ENCODE measurements at places on chromosomes 3 and 15.

- no peak for DNase-seq
These were observed 123.1 kb upstream of the STRIT1 start for GRCh38 chr3:155416500-155417118.

GRCh38 chr15:98647774-98648653 lies at the start of gene IGF1R:
Gene IGF1R, plus strand, starts transcription at chr15:98648539. Its CDS starts 1,043 bp downstream, at chr15:98649582.
- DNase-seq = peak; percentile 89

GRCh38 chr15:80531388-80531787 lies 127.2 kb downstream of the ARNT2 start:
- DNase-seq = no peak

- no peak for DNase-seq
These were observed 52.4 kb downstream of the SPSB4 start for GRCh38 chr3:141103503-141103902.

- no peak for DNase-seq
These were observed 188.1 kb downstream of the BBX start for GRCh38 chr3:107710851-107711250.

GRCh38 chr3:133926736-133927539 lies 31.3 kb upstream of the RAB6B start:
- peak; percentile 17 for DNase-seq

DNA sequence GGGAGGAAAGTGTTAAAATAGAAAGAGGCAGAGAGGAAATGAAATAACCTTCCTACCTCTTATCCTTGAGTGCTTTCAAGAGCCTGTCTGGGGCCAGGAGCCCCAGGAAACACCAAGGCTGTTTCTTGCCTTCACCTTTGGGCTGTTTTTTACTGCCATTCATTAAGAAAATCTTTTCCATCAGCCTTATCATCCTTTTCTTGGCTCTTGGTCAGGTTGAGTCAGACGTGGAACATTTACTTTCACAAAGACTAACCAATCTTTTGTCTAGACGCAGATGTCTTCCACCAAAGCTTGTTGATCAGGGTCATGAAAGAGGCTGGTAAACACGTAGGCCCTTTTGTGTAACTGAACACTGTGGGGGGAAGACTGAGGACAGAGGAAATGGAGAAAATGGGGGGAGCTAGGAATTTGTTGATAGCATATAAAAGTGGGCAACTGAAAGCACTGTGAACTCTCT lies 151.0 kb upstream of the THBS1 start:
- DNase-seq = no peak

DNA sequence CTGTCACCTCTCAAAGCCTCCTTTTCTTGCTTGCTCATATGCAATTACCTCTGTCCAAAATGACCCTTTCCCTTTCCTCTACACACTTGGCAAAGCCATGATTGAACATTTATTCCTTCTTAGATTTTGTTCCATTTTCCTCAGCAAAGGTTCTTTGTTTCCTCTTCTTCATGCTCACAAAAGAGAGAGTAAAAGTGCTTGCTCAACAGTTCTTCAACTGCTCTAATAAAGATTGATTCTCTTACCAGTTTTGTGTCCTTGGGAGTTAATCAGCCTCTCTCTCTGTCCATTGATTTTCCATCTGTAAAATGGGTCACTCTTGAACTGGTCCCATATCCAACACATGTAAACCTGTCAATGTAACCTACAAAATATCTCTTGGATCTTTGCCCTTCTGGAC lies 186.4 kb downstream of the WNT5A start:
- no peak for DNase-seq

GRCh38 chr3:180804916-180805315 lies 107.6 kb upstream of the FXR1 start:
- peak; percentile 13 for DNase-seq

DNA sequence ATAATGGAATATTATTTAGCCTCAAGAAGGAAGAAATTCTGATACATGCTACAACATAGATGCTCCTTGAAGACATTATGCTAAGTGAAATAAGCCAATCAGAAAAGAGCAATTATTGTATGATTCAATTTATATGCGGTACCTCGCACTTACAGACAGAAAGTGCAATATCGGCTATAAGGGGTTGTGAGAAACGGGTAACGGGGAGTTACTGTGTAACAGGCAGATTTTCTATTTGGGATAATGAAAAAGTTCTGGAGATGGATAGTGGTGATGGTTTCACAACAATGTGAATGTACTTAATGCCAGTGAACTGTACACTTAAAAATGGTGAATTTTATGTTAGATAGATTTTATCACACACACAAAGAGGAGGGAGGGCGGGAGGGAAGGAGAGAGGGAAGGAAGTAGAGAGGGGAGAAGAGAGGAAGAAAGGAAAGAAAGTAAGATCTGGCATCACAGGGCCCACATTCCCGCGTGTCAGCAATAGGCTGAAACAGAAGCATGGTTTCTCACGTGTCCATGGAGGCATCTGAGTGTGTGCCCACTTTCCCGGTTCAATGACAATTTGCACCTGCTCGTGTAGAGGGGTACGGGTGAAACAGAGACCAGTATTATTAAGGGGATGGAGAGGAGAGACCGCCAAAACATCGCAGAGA lies 700 bp upstream of the BLM start:
- DNase-seq = no peak

GRCh38 chr15:25972141-25972675 lies 109.1 kb upstream of the ATP10A start:
- no peak for DNase-seq

- DNase-seq = no peak
These were observed 14.2 kb upstream of the ICE2 start for GRCh38 chr15:60493166-60493565.

DNA sequence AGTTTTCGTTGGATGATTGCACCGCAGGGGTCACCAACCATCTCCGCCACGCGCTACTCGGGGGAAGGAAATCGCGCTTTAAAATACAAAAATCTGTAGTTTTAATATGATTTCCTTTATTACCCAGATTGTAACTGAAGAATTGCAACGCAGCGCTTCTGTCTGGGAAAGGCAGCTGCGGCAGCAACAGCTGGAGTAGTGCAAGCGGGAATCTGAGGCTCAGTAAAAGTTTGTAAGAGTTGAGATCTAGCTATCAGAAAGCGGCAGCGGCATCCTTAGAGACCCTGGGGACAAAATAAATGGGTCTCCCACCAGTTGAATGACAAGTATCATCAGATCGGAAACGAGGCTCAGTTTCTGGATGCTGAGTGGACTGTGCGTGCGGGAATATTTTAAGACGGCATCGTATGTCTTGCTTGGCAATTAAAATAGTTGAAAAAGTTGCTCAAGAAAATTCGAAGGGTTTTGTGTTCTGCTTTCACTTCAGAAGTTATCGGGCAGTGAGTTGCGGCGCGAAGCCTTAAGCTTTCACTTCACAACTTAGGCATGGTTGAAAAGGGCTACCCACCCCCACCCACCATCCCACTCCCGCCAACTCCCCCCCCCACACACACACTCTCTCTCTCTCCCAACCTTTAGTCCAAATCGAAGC lies 2.7 kb downstream of the MECOM start:
- no peak for DNase-seq

DNA sequence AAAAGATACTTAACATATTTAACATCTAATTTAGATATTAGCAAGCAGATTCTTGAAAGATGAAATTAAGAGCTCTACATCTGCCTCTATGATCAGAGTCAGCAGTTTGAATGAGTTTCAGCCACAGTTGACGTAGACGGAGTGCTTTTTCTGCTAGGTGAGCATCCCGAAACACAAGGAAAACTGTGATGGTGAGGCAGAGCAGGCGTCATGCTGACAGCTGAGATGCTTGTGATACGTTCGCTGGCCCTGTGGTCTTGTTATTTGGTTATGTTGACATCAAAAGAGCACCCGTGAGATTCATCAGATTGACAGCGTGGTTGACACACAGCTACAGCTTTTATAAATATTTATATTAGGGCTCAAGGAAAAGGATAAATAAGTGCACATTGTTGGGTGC lies 19.6 kb upstream of the GOLGA8B start:
- DNase-seq = no peak

GRCh38 chr3:136277634-136278033 lies 27.5 kb downstream of the PCCB start:
- peak; percentile 85 for DNase-seq

DNA sequence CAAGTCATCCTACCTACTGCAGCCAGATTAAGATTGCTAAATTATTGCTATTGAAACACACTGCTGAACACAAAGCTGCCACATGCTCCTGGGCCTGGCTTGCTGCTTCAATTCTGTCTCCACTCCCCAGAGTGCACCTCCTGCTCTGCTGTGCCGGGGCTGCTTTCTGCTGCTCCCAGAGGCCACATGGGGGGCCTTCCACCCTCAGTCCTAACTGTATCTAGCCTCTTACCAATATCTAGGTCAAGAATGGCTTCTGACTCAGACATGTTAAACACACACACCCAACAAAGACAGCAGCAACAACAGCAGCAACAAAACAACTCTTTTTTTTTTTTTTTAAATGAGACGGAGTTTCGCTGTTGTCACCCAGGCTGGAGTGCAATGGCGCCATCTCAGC lies 33.0 kb downstream of the MYZAP start:
- DNase-seq = no peak

DNA sequence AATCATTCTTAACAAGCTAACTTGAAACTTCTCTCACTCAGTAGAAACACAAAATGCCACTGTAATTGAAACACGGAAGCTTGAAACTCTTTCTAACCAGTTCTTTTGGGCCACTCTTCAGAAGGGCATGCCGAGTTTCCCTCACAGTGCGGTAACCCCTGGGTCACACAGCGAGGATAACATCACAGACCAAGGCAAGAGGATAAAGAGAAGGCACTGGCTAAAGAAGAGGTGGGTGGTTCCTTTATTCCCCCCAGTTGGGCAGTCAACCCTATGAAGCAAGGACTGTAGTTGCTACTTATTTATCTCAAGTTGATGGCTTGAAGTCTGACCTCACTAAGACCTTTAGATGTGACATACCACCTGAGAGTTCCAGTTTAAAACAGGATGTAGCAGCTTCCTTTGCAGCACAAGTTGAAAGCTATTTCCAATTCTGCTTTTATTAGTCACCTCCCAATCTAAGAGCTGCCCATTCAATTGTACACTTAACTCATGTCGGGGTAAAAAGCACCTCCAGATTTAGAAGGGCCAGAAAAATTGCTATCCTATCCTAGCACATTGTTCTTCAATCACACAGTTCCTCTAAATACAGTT lies 272.4 kb downstream of the TIGIT start:
- no peak for DNase-seq

- no peak for DNase-seq
These were observed 2.1 kb upstream of the RYK start for GRCh38 chr3:134252766-134253165.

GRCh38 chr3:177624528-177625495 lies 427.5 kb upstream of the TBL1XR1 start:
- DNase-seq = peak; percentile 16

GRCh38 chr3:47712398-47712797 lies 69.3 kb downstream of the SMARCC1 start:
- no peak for DNase-seq

GRCh38 chr3:104397713-104398112 lies 969.0 kb upstream of the ALCAM start:
- no peak for DNase-seq

DNA sequence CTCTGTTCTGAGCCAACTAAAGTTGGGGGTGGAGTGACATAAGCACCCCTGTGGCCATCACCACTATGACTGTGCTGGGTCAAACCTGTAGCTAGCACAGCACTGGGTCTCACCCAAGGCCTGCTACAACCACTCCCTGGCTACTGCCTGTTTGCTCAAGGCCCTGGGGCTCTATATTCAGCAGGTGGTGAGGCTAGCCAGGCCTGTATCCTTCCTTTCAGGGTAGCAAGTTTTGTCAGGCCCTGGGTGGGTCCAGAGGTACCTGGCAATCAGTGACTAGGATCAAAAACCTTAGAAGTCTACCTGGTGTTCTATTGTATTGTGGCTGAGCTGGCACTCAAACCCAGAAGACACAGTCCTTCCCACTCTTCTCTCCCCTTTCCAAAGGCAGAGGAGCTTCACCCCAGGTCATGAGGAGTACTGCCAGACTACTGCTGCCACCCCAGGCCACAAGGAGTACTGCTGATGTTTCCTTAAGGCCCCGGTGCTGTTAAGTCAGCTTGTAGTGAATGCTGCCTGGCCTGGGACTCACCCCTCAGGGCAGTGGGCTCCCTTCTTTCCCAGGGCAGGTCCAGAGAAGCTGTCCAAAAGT lies 170.8 kb downstream of the IGSF11 start:
- no peak for DNase-seq

DNA sequence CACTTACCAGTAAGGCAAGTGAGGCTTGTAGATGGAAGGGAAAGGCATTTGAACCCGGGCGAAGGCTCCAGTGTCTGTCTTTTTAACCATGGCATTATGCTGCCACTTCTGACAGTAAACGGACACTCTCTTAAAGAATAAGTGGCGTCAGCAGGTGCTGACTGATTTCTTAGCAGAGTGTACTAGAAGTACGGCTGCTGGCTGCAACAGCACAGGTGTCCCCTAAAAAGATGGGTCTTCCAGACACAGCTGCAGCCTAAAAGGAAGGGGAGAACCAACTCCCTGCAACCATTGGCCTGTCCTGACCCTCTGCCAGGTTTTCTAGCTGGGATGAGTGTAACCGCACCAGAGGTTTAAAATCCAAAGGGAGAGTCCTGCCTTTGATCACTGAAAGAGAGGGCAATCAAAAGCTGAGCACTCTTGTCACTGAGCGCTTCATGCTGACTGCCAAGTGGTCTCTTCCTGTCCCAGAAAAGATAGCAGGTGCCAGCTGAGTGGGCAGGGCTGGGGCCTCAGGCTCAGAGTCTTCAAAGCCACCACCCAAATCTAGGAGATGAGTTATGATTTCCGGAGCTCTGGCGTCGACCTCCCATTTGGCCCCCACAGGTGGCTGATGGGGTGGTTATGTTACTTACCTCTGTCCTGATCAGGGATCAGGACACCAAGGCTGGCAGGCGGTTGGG lies 255.8 kb downstream of the SLCO3A1 start:
- peak; percentile 89 for DNase-seq

- no peak for DNase-seq
These were observed 273.2 kb upstream of the GADL1 start for GRCh38 chr3:31167666-31168065.

DNA sequence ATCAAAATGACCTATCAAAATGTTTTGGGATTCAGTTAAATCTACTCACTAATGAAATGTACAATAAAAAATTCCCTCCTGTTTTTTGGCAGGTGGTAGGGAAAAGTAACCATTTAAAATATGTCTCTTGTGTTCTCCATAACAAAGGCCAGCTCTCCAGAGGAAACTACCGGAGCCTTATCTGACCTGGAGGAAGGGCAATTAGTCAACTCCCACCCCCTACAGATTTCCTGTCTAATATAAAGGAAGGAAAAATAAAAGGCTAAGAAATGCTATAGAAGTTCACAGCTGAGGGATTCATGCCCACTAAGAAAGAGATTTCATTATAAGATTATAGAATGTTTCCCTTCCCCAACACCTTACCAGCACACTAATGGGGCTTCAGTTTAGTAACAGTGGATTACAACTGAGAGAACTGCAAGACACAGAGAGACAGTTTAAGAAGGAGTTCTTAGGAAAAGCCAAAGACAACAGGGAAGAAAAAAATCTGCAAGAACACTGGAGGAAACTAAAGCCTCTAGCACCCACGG lies 376.5 kb upstream of the KCNMB2 start:
- DNase-seq = no peak

DNA sequence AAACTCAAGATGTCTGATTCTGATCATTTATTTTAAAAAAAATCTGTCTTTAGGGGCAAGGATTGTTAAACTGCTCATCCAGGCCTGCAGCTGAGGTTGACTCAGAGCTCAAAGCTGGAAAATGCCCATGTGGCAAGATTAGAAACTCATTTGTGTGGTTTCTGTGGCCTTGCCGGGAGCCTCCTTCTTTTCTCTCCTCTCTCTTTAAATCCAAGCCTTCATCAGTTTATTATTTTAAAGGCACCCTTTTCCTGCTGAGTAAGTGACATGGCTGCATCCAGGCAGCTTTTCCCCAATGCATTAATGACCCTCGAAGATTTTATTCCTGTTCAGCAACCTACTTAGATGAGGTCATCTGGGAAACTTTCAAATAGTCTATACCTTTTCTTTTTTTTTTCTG lies 221.3 kb upstream of the CDIN1 start:
- DNase-seq = no peak

Data from NCI-H345 (cell line).